CD8-positive, alpha-beta memory T cell (primary cell): ENCODE measurements at places on chromosomes 6 and 20.

DNA sequence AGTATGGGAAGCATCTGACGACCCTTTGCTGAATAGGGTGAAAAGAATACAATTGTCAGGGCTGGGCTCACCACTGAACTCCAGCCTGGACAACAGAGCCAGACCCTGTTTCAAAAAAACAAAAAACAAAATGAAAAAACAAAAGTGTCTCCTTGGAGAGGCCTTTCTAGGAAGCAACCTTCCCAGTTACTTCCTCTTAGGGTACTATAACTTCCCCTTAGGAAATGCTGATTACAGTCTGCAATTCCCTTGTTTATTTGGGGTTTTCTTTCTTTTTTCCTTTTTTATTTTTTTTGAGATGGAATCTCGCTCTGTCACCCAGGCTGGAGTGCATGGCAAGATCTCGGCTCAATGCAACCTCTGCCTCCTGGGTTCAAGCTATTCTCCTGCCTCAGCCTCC is 20.5 kb upstream of the TTPAL start:
- DNase-seq: no peak

GRCh38 chr20:18007534-18008292 is 38.9 kb downstream of the MGME1 start:
- DNase-seq: no peak

GRCh38 chr6:5506149-5506548 is 244.8 kb downstream of the FARS2 start:
- DNase-seq: no peak

DNA sequence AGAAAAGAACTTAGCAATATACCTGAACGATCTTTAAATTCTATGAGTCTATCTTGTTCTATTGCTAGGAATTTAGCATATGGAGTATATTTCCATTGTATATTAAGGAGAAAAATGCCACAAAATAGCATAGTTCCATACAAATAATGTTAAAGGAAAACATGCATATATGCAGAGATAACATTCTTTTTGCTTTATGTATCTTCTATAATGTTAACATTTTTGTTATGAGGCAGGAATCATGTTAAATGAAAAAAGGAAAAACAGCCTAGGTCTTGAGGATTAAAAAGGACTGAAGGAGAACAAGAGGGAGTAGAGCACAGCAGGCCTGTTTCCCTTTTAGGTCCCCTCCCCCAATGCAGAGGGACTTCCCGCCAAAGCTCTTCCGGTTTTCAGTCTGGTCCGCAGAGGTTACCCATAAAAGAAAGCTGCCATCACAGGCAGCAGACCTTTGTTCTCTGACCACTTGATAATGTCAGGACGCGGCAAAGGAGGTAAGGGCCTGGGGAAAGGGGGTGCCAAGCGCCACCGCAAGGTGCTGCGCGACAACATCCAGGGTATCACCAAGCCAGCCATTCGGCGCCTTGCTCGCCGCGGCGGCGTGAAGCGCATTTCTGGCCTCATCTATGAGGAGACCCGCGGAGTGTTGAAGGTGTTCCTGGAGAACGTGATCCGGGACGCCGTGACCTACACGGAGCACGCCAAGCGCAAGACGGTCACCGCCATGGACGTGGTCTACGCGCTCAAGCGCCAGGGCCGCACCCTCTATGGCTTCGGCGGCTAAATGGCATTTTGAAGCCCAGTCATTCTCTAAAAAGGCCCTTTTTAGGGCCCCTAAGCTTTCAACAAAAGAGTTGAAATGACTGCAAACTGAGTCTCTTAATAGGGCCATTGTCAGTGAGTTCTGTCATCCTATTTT is 108.4 kb upstream of the PRSS16 start:
- peak; percentile 75 for DNase-seq

DNA sequence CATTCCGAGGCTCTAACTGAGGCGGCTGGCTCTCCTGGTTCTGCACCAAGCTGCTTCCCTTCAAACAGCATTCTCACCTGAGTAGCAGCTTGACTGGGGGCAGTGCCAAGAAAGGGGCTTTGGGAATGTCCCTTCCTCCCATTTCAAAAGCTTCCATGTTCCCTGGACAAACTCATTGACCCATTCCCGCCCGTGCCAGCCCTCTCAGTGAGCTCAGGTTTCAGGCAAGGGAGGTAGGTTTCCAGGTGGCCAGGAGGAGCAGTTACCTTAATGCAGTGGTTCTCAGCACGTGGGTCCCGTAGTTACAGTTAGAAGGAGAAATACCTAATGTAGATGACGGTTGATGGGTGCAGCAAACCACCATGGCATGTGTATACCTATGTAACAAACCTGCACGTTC is 135.2 kb downstream of the ELOVL4 start:
- no peak for DNase-seq

- no peak for DNase-seq
Observed at GRCh38 chr6:155162682-155163081, 101.1 kb upstream of the CLDN20 start.

GRCh38 chr6:1641343-1641885 is 31.7 kb downstream of the FOXC1 start:
- DNase-seq: no peak

DNA sequence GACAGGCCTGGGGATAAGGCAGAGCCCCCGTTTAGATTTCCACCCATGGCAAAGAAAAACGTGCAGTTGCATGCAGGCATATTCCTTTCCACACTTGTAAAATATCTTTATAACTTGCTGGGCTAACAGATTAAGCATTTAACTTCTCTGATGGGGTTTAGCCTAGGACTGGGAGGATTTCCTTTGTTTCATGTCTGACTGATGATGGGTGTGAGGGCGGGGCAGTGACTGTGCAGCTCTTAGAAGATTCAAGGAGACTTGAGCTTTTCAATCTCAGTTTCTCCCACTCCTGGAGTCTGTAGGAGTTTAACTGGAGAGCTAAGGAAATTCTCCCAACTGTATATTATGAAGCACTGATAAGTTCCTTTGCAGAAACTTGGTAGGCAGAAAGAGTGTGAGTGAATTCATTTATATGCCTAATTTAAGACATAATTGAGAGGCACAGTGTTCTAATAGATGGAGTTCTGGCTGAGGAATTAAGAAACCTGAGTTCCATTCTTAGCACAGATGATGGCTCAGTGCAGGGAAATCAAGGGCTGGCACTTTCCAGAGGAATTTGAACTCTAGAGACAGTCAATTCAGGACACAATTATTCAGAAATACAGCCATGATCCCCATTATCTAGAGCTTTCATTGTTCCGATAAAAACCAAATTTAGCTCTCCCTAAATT is 214.6 kb upstream of the CNR1 start:
- DNase-seq: no peak

- DNase-seq: no peak
Observed at GRCh38 chr20:47708953-47709833, 76.1 kb downstream of the SULF2 start.

DNA sequence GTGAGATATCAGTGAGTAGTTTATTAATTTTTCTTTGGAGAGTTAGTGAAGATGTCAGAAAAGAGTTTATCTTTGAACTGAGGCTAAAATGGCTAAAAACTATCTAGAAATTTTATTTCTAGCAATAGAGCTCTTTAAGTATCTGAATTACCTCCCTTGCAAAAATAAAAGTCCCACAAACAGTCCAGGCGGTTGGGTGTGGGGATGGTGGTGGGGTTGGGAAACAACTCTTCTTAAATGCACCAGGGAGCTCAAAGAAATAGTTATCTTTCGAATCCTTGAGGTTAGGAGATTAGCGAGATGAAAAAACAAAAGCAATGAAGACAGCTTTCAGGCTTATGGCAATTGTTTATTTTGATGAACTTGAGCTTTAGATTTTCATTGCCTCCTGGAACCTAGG is 1299.1 kb upstream of the ADGRB3 start:
- no peak for DNase-seq
